Astrocyte (in vitro differentiated cells and primary cell): ENCODE measurements at places on chromosomes 5 and 9. TPM values are rescaled to one million over a fixed set of nuclear protein-coding genes. Genes with fewer than 3 reads are reported as not detected.

DNA sequence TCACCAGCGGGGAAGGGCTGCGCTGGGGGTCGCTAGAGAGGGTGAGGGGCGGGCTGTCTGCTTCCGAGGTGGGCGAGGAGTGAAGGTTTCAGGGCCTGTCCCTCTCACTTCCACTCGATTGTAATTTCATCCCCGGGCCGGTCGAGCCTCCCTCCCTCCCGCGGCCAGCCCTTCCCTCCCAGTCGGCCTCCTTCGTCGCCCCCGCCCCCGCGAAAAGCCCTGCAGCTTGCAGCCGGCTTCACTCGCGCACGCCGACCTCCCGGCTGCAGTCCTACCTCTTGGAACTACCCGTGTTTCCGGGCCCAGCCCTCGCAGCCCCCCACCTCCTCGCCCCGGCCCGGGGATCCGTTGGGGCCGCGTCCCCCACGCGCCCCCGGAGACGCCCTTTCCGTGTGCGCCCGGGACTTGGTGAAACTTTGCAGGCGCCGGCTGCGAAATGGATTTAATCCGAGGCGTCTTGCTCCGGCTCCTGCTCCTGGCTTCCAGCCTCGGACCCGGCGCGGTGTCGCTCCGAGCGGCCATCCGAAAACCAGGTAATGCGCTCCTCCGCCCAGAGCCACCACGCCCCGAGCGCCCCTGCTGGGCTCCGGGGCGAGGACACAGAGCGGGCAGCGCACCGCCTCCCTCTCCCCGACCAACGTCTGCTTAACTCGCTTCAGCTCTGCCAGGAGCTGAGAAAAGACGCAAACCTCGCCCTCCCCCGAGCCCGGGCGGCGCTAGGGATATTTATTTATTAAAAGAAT lies at the start of gene EGFLAM:
EGFLAM (plus strand) TSS at position 241 of the 743 bp plus-strand sequence; CDS start at position 437, 196 bp downstream.
- no peaks in the 10 kb centered on the region for H3K4me1 ChIP-seq
- DNase-seq: no peak
- no peaks in the 10 kb centered on the region for H3K36me3 ChIP-seq
- H3K27me3 ChIP-seq: peaks cover 63% of the 10 kb centered on the region
- H3K27ac ChIP-seq: no peak within 1 kb of the TSS
- H3K4me3 ChIP-seq: peak within 1 kb of the TSS; percentile 53

DNA sequence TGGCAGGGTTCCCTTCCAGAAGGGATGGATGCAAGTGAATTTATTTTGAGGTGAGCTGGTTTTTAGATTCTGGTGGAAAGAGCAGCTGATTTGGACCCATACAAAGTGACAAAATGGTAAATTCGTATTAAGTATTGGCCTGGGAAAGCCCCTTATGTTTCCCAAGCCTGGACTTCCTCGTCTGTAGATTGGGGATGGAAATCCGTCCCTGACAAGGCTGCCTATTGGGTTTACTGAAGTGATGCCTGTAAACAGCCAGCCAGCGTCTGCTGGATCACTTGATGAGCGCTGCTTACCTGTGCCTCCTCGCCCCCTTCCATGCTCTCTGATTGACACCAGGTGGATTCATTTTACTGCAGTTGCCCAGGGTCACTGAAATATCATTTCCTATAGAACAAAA lies 233.8 kb downstream of the GADD45G start:
- H3K27ac ChIP-seq: no peak overlapping the region
- DNase-seq: no peak
- no peaks in the 10 kb centered on the region for H3K36me3 ChIP-seq
- no peaks in the 10 kb centered on the region for H3K27me3 ChIP-seq
- H3K4me3 ChIP-seq: no peak overlapping the region

- H3K27me3 ChIP-seq: no peaks in the 10 kb centered on the region
- no peak overlapping the region for H3K27ac ChIP-seq
- no peak for DNase-seq
- H3K4me3 ChIP-seq: no peak overlapping the region
- H3K4me1 ChIP-seq: peaks cover 8% of the 10 kb centered on the region
- no peaks in the 10 kb centered on the region for H3K36me3 ChIP-seq
Measured at GRCh38 chr9:93125331-93125894, 8.6 kb downstream of the NINJ1 start.

GRCh38 chr5:139821806-139822552 lies 26.4 kb downstream of the PSD2 start:
- no peak overlapping the region for H3K4me3 ChIP-seq
- no peak for DNase-seq
- no peaks in the 10 kb centered on the region for H3K36me3 ChIP-seq
- H3K4me1 ChIP-seq: no peaks in the 10 kb centered on the region

DNA sequence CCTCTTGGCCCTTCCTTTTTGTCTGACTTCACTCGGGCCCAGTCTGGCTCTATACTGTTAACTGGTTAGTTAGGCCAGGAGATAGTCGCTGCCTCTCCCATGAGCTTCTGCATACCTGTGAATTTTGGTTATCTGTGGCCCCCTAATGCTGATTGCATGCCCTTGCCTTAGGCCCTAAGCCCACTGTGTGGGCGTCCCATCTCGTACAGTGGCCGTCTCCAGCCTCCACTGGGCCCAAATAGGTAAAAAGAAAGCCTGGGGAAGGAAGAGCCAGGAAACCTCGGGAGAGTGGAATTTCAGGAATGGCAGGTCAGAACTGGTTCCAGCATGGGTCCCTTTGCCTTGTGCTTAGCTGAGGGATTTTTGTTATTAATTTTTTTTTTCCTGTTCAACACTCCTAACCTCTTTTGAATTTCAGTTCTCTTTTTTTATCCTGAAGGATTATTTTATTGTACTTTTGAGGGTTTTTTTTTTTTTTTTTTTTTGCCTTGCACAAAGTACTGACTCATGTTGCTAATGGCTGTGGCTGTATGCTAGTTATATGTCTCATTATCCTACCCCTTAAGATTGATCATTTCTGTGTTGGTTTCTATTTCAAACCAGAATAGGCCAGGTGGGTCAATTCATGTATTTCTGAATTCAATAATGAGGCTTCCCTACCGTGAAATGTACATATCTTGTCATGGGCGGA lies 3.4 kb downstream of the PRRC2B start:
- DNase-seq: peak; percentile 65
- peak overlapping the region; percentile 73 for H3K27ac ChIP-seq
- H3K36me3 ChIP-seq: no peaks in the 10 kb centered on the region
- no peaks in the 10 kb centered on the region for H3K27me3 ChIP-seq

DNA sequence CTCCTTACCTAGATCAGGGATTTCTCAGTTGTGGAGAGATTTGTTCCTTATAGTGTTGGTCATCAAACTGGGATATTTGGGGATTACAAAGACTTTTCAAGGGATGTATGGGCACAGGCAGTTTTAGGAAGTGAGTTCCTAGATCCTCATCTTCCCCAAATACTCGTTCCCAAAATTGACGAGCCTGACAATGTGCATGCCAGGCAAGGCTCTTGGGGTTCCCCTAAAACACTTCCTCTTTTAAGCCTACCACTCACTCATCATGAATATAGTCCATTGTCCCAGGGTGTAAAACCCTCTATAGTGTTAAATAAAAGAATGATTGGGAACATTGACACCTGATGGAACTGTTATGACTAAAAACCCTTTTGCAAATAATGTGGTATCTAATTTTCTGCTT lies 26.4 kb downstream of the PDCD1LG2 start:
- H3K36me3 ChIP-seq: peaks cover 11% of the 10 kb centered on the region
- DNase-seq: no peak
- no peaks in the 10 kb centered on the region for H3K4me1 ChIP-seq
- H3K27ac ChIP-seq: no peak overlapping the region

DNA sequence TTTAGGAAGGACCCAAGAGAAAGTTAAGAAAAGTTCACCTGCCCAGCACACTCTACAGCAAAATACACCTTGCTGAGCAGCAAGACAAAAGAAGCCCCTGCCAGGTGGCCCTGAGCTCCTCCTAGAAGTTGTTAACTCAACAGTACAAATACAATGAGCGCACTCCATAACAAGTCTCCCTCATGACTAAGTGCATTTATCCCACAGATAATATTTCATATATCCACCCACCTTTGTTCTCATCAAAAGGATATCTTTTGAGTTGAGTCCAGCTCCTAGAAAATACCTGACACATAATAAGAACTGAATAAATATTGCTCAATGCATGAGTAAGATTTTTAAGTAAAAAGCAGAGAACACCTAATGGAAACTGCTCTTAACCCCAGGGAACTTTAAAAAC lies 73.3 kb downstream of the ABCA1 start:
- DNase-seq: no peak
- H3K36me3 ChIP-seq: peaks cover 22% of the 10 kb centered on the region

DNA sequence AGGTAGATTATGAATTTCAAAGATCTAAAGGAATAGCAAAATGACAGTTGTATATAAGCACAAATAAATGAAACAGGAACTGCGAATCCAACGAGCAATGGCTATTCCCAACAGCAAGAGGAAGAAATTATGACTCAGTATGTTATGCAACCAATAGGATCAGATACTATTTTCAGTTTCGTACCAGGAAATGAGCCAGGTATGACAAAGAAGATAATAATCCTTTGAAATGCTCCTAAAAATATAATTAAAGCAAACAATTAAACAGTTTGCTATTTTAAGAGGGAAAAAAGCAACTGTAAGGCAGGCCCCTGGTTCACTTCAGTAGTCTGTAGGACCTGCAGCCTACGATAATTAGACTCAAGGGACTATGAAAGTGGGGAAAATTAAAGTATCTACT lies 58.9 kb downstream of the AUH start:
- no peaks in the 10 kb centered on the region for H3K36me3 ChIP-seq
- DNase-seq: peak; percentile 88
- no peaks in the 10 kb centered on the region for H3K27me3 ChIP-seq
- no peak overlapping the region for H3K4me3 ChIP-seq

GRCh38 chr5:133707629-133708028 lies 95.3 kb upstream of the FSTL4 start:
- H3K27me3 ChIP-seq: no peaks in the 10 kb centered on the region
- H3K4me3 ChIP-seq: no peak overlapping the region
- no peak for DNase-seq
- H3K36me3 ChIP-seq: no peaks in the 10 kb centered on the region
- no peaks in the 10 kb centered on the region for H3K4me1 ChIP-seq
- no peak overlapping the region for H3K27ac ChIP-seq

- H3K27me3 ChIP-seq: no peaks in the 10 kb centered on the region
- H3K36me3 ChIP-seq: no peaks in the 10 kb centered on the region
- no peak overlapping the region for H3K4me3 ChIP-seq
- no peak overlapping the region for H3K27ac ChIP-seq
Measured at GRCh38 chr9:74032421-74032820, 464.7 kb upstream of the RORB start.

DNA sequence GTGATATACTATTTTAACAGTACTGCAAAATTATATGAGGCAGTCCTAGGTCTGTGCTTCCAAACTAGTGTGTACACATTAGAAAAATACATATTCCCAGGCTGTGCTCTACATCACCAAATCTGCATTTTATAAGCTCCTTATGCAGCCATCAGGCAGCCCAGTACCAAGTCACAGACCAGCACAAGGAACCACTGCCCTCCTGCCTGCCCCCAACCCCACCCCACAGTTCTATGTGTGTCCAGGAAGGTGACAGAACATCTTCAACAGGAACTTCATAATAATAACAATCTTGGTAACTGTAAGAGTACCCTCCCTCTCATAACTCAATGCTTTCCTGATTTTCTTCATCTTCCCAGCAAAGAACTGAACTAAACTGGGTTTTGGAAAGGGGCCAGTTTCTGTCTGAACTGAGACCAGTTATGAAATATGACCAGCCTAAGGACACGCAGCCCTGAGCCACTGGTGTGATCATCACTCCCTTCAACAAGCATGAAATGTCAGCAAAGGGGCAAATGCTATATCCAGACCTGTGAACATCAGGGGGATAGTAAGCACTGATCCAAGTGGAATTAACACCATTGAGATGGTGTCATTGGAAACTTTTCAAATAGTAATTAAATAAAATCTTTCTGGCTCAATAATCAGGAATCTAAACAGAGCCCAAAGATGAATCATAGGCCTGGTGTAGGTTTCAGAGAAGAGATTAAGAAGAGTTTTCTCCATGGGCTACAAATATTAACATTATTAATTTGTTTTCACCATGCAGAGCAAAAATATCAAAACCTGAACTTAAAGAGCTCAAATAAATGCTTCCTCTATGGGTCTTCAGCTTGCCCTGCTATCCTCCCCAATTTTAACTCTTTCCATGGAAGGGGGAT lies 82.1 kb downstream of the DPYSL3 start:
- no peaks in the 10 kb centered on the region for H3K27me3 ChIP-seq
- no peak overlapping the region for H3K4me3 ChIP-seq
- H3K4me1 ChIP-seq: peaks cover 10% of the 10 kb centered on the region
- H3K27ac ChIP-seq: no peak overlapping the region

DNA sequence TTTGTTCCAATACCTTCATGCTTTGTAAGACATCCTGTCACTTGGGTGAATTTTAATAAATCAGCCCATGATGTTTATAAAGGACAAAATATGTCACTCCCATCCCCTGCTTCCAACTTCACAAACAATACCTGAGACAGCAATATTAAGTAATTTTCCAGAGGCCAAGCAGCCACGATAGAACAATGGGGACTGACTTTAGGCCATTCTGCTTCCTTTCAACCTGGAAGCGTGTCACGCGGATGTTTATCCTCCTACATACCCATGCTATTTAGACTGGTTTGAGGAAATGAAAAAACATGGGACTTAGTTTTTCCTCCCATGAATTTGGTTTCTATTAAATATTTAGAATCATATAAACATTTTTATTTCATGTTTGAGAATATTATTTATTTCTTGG lies 82.9 kb downstream of the GRAMD2B start:
- H3K4me1 ChIP-seq: no peaks in the 10 kb centered on the region
- H3K36me3 ChIP-seq: no peaks in the 10 kb centered on the region
- no peak overlapping the region for H3K27ac ChIP-seq
- no peak for DNase-seq

DNA sequence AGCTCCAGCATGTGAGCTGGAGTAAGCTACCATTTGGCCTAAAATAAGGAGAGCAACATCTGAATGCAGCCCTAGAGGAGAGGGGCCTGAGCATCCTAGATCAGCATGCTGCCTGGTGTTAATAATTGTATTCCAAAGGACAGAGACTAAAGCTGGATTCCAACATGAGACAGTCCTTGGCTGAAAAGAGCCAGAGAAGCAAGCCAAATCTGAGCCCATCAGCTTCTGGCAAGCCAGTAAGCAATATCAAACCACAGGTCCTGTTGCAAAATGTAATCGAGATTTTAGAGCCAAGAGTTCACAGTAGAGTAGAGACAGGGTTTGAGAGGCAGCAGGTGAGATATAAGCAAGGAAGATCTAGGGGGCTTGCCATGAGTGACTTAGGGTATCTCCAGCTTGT lies 42.3 kb upstream of the DMAC1 start:
- H3K4me1 ChIP-seq: no peaks in the 10 kb centered on the region
- DNase-seq: no peak
- H3K36me3 ChIP-seq: no peaks in the 10 kb centered on the region
- no peaks in the 10 kb centered on the region for H3K27me3 ChIP-seq

The FAT2 gene
- total RNA-seq: 0.07 and 0.14 TPM in 2 replicates

The TGFBI gene
- 1,145 and 1,862 TPM in 2 replicates for total RNA-seq

The EGFLAM gene
- total RNA-seq: 1.0 and 1.1 TPM in 2 replicates

The HK3 gene
- 0.14 TPM in 1 of 2 replicates, not detected in the other for total RNA-seq
